ENCODE measurements at places on chromosomes 7 and 10. TPM values are rescaled to one million over a fixed set of nuclear protein-coding genes. Genes with fewer than 3 reads are reported as not detected.

The POM121C gene
- total RNA-seq: 49.2 TPM

The GFRA1 gene
- total RNA-seq: 0.11 TPM

The TCAF2 gene
- total RNA-seq: 2.5 TPM

The UFSP1 gene
- total RNA-seq: 2.8 TPM

The TLX1 gene
- total RNA-seq: not detected

The DYNC1I1 gene
- total RNA-seq: not detected

The CYP3A7 gene
- not detected for total RNA-seq

The NEUROG3 gene
- not detected for total RNA-seq

The VAX1 gene
- total RNA-seq: not detected

The CASP2 gene
- total RNA-seq: 52.7 TPM

DNA sequence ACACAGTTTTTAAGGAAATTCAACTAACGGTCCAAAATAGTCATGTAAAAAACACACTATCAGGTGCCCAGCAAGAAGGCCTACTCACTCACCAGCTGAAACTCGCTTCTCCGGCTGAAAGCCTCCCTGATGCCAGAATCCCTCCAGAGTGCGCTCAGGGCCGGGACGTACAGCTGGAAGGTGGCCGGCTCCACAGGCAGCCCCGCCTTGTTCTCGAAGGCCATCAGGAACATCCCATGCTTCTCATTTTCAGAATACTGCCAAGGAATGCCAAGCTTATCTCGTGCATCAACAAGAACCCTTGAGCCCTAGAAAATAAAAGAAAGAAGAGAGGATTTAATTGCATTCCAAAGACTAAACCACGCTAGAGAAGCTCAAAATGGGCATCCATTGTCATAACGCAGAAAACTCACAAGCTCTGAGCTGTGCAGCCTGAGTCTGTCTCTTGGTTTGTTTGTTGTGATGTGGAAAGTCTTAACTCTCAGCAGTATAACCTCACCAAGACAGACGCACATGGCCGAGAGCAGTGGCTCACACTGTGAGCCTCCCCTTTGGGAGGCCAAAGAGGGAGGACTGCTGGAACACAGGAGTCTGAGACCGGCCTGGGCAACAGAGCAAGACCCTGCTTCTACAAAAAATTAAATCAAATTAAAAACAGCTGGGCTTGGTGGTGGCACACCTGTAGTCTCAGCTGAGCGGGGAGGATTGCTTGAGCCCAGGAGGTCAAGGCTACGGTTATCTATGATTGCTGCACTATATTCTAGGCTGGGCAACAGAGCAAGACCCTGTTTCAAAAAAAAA, 49.1 kb downstream of the GNA12 start:
- H3K27me3 ChIP-seq: no peaks in the 10 kb centered on the region
- no peaks in the 10 kb centered on the region for H3K4me1 ChIP-seq

GRCh38 chr7:101255796-101256195, 10.9 kb upstream of the FIS1 start:
- H3K27ac ChIP-seq: no peak overlapping the region
- H3K27me3 ChIP-seq: no peaks in the 10 kb centered on the region
- H3K4me1 ChIP-seq: peaks cover 9% of the 10 kb centered on the region
- no peaks in the 10 kb centered on the region for H3K36me3 ChIP-seq
- no peak for DNase-seq
- no peak overlapping the region for H3K4me3 ChIP-seq

DNA sequence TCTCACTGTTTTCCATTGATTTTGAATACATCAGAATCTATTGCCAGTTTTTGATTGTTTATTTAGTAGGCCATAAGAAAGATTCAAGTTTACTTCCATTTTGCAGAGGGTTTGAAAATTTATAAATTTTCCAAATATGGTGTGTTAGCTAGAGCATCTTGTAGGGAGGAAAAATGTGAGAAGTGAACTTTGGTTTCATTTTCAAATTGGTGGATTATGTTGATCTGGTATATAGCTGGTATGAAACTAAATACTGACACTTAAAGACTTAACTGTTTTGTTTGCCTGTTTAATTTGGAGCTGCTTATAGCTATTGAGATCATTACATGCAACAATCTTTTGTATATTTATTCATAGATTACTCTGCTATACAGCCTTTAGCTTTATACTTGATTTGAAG, 108.1 kb downstream of the ADAM22 start:
- no peaks in the 10 kb centered on the region for H3K36me3 ChIP-seq
- H3K4me3 ChIP-seq: no peak overlapping the region
- no peak for DNase-seq

DNA sequence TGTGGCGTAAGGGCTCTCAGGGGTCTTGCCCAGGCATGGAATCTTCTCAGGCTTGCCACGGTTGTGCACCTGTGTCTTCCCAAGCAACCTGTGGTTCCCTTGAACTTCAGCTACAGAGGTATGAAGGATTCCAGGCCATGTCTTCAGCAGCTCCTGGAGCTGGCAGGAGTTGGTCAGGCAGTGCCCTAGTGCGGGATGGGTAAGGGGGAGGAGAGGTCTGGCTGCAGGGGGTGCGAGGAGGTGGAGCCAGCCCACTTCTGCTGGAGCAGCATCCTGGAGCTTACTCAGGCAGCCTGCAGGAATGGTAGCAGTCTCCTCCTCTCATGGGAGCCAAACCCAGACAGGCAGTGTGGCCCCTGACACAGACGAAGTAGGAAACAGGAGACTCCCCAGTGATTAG, 3.8 kb upstream of the TRIL start:
- H3K4me1 ChIP-seq: peaks cover 19% of the 10 kb centered on the region
- no peak overlapping the region for H3K4me3 ChIP-seq
- DNase-seq: no peak
- no peaks in the 10 kb centered on the region for H3K36me3 ChIP-seq
- H3K27me3 ChIP-seq: no peaks in the 10 kb centered on the region

DNA sequence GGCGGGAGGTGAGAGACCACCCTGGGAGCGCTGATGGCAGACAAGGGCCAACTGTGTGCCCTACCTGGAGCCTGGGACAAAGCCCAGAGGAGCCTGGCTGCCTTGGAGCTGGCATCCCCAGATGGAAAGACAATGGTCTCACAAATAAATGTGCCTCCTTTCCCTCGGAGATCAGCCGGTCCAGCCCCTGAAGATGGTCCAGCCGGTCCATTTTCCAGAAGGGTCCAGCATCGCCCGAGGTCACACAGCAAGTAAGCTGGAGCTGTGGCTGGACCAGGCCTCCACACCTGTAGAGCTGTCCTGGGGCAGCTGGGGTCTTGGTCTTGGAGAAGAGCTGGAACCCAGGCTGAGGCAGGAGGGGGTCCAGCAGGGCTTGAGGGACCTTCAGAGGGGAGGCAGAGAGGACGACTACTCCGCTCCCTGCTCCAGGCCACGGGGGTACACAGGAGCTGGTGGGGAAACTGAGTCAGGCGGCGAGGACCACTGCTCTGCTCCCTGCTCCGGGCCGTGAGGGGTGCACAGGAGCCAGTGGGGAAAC, 3.6 kb downstream of the ELFN1 start:
- H3K36me3 ChIP-seq: no peaks in the 10 kb centered on the region
- no peak overlapping the region for H3K27ac ChIP-seq
- no peak overlapping the region for H3K4me3 ChIP-seq
- peaks cover 76% of the 10 kb centered on the region for H3K27me3 ChIP-seq

DNA sequence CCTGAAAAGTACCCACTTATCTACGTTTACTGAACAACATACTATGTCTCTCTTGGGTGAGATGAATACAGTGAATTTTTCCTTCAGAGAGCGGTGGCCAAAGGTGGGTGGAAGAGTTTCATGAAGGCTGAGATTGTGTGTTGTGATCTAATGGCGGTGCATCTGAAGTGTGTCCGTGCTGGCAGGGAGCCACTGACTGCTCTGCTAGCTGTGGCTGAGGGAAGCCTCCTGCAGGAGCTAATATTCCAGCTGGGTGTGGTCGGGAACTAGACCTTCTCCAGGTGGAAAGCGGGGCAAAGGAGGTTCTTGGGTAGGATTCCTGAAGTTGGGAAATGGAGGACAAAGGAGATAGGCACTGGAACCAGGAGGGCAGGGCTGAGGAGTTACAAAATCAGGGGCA, 69.2 kb upstream of the GRB10 start:
- no peak overlapping the region for H3K4me3 ChIP-seq
- H3K36me3 ChIP-seq: no peaks in the 10 kb centered on the region
- H3K27ac ChIP-seq: no peak overlapping the region
- peaks cover 10% of the 10 kb centered on the region for H3K4me1 ChIP-seq
- H3K27me3 ChIP-seq: peaks cover 7% of the 10 kb centered on the region

- no peak for DNase-seq
- H3K27ac ChIP-seq: no peak overlapping the region
- H3K36me3 ChIP-seq: no peaks in the 10 kb centered on the region
- no peaks in the 10 kb centered on the region for H3K27me3 ChIP-seq
- no peak overlapping the region for H3K4me3 ChIP-seq
Measured at GRCh38 chr10:126659750-126660149, 10.7 kb downstream of the C10orf90 start.

DNA sequence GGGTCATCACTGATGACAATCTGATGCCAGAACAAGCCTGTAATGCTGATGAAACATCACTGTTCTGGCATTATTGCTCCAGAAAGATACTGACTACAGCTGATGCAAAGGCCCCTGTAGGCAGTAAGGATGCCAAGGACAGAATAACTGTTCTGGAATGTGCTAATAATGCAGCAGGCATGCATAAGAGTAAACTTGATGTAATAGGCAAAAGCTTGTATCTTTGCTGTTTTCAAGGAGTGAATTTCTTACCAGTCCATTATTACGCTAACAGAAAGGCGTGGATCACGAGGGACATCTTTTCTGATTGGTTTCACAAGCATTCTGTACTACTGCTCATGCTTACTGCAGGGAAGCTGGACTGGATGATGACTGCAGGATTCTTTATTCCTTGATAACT, 18.7 kb downstream of the LCOR start:
- H3K4me1 ChIP-seq: peaks cover 12% of the 10 kb centered on the region
- no peak for DNase-seq
- no peaks in the 10 kb centered on the region for H3K36me3 ChIP-seq
- H3K27ac ChIP-seq: no peak overlapping the region
- H3K27me3 ChIP-seq: no peaks in the 10 kb centered on the region

DNA sequence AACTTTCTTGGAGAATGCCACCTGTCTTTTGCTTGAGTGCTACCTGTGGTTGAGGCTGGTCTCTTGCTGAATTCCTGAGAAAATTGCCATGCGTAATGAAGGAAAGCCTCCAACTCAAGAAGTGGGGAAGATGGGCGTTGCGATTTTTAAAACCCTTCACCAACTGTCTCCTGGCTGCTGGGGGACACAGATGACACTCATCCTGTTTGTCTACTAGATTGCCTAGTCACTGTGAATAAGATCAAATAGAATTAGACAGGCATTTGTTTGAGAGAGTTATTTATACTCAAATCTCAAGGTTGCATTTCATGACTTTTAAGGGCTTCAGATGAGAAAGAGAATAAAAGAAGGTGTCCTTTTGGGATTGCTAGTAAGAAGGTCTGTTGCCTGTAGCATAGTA, 84.3 kb upstream of the MTPN start:
- H3K27me3 ChIP-seq: no peaks in the 10 kb centered on the region
- no peaks in the 10 kb centered on the region for H3K4me1 ChIP-seq
- no peak overlapping the region for H3K4me3 ChIP-seq
- no peak overlapping the region for H3K27ac ChIP-seq
- DNase-seq: no peak

DNA sequence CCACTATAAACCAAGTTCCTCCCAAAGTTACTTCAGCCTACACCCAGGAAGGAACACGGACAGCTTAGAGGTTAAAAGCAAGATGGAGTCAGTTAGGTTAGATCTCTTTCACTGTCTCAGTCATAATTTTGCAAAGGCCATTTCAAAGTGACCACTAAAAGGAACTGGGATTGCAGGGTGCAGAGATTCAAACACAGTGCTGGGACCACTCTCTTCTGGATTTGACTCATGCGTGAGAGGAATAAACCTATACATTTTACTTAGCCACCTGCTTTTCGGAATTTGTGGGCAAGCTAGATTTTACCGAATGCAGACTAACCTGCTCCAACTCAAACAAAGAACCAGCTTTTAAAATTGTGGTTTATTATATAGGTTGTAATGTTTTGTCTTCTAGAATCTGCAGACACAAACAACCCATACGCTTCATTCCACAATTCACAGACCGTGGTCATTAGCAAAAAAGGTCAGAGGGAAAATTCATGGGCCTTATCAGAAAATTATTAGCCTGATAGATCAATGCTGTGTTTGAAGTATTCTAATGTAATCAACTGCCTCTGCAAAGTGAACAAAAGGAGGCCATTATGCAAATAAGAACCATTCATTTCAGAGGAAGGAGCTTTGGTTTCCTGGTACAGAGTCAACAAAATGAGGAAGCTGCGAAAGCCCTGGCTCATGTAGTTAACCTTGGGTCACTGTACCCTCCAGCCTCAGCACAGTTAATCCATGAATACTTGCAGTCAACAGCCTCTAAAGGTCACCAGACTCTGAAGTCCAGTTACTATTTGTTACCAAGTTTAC, 342.7 kb upstream of the KLF6 start:
- no peak overlapping the region for H3K4me3 ChIP-seq
- H3K27ac ChIP-seq: no peak overlapping the region
- DNase-seq: no peak
- no peaks in the 10 kb centered on the region for H3K27me3 ChIP-seq
- H3K4me1 ChIP-seq: peaks cover 18% of the 10 kb centered on the region

- no peak overlapping the region for H3K4me3 ChIP-seq
- H3K27ac ChIP-seq: peak overlapping the region; percentile 46
- DNase-seq: no peak
- H3K4me1 ChIP-seq: peaks cover 46% of the 10 kb centered on the region
- H3K27me3 ChIP-seq: no peaks in the 10 kb centered on the region
- H3K36me3 ChIP-seq: no peaks in the 10 kb centered on the region
Measured at GRCh38 chr10:103478671-103479070, 369 bp downstream of the CALHM3 start.

- H3K4me3 ChIP-seq: no peak overlapping the region
- H3K36me3 ChIP-seq: no peaks in the 10 kb centered on the region
- no peak for DNase-seq
- H3K27me3 ChIP-seq: no peaks in the 10 kb centered on the region
Measured at GRCh38 chr10:90504172-90504571, 353.7 kb downstream of the HTR7 start.

DNA sequence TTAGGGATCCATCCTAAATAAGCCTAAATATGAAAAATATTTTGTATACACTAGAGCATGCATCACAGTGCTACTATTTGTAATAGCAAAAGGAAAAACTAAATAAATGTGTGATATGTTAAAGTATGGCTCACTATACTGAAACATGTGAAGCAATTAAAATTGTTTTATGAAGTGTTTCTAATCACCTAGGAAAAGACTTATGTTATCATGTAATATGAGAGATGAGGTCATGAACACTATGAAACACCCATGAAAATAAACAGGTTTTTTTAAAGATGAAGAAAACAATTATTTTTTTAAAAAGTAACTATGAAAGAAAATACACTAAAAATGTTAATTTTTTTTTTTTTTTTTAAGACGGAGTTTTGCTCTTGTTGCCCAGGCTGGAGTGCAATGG, 16.8 kb upstream of the ARHGAP12 start:
- H3K36me3 ChIP-seq: no peaks in the 10 kb centered on the region
- no peaks in the 10 kb centered on the region for H3K27me3 ChIP-seq
- peaks cover 70% of the 10 kb centered on the region for H3K4me1 ChIP-seq
- H3K27ac ChIP-seq: peak overlapping the region; percentile 93
- DNase-seq: no peak

GRCh38 chr7:140008755-140009610, 53.8 kb downstream of the PARP12 start:
- H3K27me3 ChIP-seq: no peaks in the 10 kb centered on the region
- H3K27ac ChIP-seq: no peak overlapping the region
- H3K36me3 ChIP-seq: no peaks in the 10 kb centered on the region
- no peak for DNase-seq
- no peaks in the 10 kb centered on the region for H3K4me1 ChIP-seq
- H3K4me3 ChIP-seq: no peak overlapping the region

GRCh38 chr7:159145490-159145855, 806 bp upstream of the VIPR2 start:
- H3K4me1 ChIP-seq: no peaks in the 10 kb centered on the region
- DNase-seq: no peak
- peaks cover 76% of the 10 kb centered on the region for H3K27me3 ChIP-seq
- no peak overlapping the region for H3K27ac ChIP-seq
